RWPE2 (cell line): ENCODE measurements at places on chromosomes 3 and 15.

GRCh38 chr15:32646291-32646690, 4.8 kb downstream of the SCG5 start:
- no peak for DNase-seq

- no peak for DNase-seq
These were observed 82.1 kb downstream of the LINGO1 start for GRCh38 chr15:77550301-77551251.

GRCh38 chr3:60764870-60765269, 486.4 kb downstream of the FHIT start:
- no peak for DNase-seq

GRCh38 chr3:89171687-89172545, 64.5 kb downstream of the EPHA3 start:
- no peak for DNase-seq

GRCh38 chr15:80778964-80779657, at the start of gene CEMIP:
Gene CEMIP (plus strand): TSS chr15:80779370. CDS start chr15:80873880, 94,510 bp downstream.
- DNase-seq: peak; percentile 83

DNA sequence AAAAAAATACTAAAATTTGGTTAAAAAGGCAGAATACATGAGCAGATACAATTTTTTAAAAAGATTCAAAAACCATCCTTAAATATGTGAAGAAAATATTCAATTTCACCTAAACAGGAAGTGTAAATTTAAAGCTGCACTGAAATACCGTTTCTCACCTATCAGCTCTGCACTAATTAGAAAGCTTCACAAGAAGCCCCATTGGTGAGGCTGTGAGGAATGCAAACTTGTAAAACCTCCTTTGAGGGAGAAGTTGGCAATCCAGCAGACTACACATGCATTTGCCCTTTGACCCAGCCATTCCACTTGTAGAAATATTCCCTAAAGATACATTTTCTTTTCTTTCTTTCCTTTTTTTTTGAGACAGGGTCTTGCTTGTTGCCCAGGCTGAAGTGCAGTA, 18.8 kb downstream of the BLM start:
- DNase-seq: no peak

DNA sequence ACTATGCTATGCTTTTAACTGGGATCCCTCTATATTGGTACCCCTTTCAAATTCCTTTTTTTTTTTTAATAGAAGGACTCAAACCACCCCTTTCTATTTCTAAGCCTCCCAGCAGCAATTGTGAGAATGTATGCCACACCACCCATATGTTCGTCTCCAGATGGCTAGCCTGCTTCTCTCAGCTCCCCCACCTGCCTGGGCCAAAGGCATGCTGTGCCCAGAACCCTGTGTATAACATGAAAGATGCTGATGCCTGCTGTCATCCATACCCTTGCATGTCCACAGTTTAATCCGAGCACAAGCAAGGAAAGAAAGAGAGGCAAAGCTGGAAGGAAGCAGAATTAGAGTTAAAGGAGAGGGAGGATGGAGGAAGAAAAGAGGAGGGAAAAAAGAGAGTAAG, 159.5 kb upstream of the CNTN6 start:
- DNase-seq: no peak

- DNase-seq: no peak
These were observed 614.0 kb downstream of the MCTP2 start for GRCh38 chr15:94845390-94845716.

GRCh38 chr15:67862750-67863441, 23.1 kb upstream of the RNU6-1 start:
- no peak for DNase-seq

DNA sequence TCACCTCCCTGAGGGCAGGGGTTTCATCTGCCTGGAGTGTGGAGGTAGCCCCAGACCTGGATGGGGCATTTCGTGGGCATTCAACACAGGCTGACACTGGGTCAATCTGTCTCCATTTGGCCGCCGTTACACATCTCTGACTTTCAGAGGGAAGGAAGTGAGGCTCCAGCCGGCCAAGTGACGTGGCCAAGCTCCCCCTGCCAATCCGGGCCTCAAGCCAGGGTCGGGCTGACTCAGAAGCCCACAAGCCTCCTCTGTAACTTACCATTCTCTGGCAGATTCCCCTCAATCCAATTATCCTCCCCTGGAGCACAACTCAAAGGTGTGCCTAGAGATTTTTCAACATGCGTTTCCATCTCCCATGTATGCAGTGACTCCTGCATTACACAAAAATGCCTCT, 227.6 kb downstream of the KLF13 start:
- DNase-seq: no peak

GRCh38 chr3:45319996-45320305, 68.4 kb upstream of the LARS2 start:
- no peak for DNase-seq

DNA sequence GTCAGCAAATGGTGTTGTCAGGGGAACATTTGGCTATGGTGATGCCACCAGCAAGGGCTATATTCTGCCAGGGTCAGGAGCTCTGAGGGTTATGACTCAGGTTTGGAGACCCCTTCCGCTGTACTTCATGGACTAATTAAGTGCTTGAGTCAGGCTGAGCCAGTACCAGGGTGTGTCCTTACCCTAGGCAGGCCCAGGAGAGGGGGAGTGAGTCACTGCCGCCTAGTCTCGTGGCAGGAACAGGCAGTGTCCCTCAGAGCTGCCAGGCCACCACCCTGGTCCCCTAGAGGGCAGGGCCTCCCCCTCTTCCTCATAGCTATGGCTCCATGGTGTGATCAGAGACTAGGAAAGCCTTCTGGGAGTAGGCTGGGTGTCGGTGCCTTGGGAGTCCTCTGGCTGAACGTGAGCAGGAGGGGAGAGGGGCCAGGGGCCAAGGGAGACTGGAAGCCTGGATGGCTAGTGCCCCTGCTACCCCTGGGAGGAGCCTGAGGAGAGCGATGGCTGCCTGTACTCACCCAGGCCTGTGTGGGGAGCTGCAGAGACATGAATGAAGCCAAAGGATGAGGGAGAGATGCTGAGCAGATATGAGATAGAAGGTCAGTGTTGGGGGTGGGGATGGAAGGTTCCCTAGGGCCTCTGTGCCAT, 10.6 kb downstream of the MAPKAPK3 start:
- DNase-seq: peak; percentile 85

DNA sequence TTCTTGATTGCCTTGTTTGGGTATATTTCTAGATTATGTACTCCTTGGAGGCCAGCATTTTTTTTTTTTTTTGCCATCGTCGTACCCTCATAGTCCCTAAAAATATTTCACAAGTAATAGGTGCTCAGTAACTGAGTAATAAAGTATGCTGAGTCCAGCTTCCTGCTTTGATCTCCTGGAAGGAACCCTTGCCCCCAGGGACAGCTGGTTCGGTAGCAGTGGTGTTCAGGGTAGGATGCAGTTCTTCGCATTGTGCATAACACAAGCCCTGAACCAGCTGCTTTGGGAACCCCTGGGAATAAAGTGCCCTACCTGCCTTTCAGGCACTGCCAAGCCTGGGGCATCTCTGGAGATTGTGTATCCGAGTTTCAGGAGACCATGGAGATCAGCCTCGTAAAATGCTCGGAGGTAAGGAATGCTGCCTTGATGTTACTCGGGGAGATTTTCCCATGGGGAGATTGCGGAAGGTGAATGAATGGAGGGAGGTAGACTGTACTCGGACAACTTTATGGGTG, 7.6 kb downstream of the MYZAP start:
- no peak for DNase-seq

GRCh38 chr3:177197727-177198460, 612 bp upstream of the TBL1XR1 start:
- no peak for DNase-seq

DNA sequence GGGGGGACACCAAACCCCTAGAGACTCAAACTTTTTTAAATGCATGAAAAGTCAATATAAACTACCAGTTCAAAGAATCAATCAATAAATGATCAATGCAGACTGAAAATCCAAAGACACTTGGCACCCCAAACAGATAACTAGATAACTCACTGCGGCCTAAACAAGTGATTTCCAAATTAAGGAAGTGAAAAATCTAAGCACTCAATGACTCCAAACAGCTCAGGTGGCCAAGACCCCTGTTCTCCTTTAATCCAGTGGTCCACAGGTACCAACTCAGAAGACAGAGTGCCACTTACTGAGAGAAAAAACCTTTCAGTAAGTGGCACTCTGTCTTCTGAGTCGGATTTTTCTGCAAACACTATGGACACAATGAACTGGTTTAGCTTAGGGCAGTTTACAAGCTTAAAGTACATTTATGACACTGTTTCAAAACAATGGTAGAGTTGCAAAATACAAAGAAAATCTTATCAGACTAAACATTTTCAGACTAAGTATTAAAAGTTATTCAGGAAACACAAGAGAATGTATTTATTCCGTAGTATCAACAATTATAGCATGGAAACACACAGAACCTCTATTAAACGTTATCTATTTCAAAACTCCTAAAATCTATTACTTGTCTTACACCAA, 4.7 kb downstream of the DLG1 start:
- DNase-seq: no peak

GRCh38 chr3:95905182-95905581, 909.2 kb upstream of the EPHA6 start:
- no peak for DNase-seq

DNA sequence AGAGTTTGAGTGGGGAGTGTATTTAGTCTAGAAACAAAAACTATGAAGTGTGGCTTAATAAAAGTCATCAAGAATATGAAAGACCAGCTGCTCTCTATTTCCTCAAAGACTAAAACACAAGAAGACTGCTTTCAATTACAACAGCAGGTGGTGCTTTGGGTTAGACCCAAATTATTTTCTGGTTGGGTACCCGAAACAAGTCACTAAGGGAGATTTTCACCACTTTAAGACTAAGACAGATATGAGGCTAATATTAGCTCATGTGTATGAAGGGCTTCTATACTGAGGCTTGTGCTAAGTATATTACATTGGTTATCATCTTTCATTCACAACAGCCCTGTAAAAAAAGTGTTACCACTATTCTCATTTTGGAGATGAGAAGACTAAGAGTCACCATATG, 43.1 kb downstream of the COL8A1 start:
- DNase-seq: no peak

- peak; percentile 72 for DNase-seq
These were observed 1.1 kb downstream of the BAHD1 start for GRCh38 chr15:40441565-40442531.

GRCh38 chr15:74960995-74961588, 4.5 kb upstream of the RPP25 start:
- no peak for DNase-seq

DNA sequence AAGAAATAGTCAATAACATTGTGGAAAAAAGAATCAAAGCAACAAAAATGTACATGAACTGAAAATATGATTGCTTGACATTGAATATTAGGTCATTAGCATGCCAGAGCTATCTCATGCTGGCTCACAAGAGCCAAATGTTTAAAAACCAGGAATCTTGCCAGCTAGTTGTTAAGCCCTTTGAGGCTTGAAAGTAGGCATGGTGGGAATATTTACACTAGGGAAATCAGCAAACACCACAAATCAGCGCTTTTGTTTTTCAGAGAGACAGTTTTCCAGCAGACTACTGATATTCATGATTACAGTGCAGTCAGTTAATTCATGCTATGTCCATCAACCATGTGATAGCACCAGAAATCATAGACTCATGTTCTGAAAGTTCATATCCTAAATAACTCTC, 144.8 kb downstream of the ARPP21 start:
- DNase-seq: no peak

- DNase-seq: no peak
These were observed 357.4 kb downstream of the GAP43 start for GRCh38 chr3:115980709-115981108.

GRCh38 chr3:184965639-184966430, 153.9 kb downstream of the VPS8 start:
- DNase-seq: no peak

DNA sequence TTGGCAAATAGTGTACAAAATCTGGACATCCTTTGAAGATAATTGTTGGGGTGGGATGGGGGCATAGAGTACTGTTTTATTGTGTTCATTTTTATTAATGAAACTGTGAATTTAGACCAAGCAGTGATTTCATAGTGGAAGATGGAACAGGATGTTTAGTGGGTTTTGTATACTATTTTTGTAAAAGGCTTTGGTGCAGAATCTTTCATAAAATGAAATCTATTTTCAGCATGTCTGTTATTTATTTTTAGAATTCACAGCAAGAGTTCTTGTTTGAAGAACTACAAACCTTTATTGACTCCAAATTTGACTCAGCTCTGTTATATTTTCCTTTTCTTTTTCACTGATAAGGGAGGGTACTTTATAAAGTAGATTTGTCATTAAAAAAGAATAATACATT, 145.4 kb downstream of the AKAP13 start:
- DNase-seq: no peak

DNA sequence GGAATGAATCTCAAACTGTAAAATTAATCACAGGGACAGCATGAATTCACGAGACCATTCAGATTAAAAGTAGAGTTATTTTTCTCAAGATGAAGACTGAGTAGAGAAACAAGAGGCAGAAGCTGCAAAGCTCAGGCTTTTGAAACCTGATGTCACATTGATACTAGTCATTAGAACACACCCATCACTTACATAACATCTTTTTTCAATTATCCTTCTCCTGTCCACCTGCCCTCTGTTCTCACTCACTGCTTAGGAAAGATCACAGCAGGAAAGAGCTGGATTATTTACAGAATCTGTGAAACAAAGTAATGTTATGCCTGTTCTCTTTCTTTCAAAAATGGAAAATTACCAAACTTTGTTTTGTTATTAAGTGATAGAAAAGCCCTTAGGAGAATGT, 72.0 kb upstream of the CDAN1 start:
- DNase-seq: no peak

DNA sequence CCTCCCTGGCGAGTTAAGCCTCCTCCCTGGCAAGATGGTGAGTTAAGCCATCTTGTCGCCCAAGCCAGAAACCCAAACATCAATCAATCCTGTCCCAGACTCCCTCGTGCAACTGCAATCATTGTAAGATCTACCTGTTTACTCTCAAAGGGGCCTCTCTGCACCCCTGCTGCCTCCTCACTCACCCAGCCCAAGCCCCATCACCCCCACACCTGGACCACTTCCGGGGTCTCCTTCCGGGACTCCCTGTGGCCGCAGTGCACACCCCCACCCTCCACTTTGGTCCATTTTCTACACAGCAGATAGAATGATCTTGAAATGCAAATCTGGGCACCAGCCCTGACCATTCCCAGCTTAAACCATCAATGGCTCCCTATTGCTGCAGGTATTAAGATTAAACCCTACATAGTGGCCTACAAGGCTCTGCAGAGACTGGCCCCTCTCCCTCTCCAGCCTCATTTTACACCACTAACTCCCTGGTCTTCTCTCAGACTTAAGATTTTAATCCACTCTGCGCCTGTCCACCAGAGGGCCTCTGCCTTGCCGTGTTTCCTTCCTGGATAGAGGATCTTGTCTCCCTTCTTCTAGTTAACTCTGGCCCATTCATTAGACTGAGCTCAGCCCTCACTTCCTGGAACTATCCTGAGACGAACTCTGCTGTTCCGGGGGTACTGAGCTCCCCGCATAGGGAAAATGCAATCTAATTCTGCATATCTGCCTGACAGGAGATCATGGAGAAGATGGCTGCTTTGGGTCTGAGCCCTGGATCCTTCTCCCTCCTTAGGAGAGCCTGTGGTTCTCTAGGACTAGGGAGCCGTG, 41.9 kb upstream of the SLC6A1 start:
- no peak for DNase-seq

GRCh38 chr3:52894756-52895155, 2.6 kb downstream of the STIMATE start:
- DNase-seq: no peak
